ENCODE measurements at places on chromosomes 2 and 18. TPM values are rescaled to one million over a fixed set of nuclear protein-coding genes. Genes with fewer than 3 reads are reported as not detected.

- no peak for DNase-seq
Measured at GRCh38 chr2:158745067-158745865, 49.9 kb upstream of the DAPL1 start.

- no peak for DNase-seq
Measured at GRCh38 chr2:128599700-128600099, 281.0 kb upstream of the HS6ST1 start.

SFTPB gene
- 0.16 TPM for total RNA-seq

SAG gene
- total RNA-seq, result not detected

BOLL gene
- not detected for total RNA-seq

GRCh38 chr2:128375454-128375853 lies 56.8 kb upstream of the HS6ST1 start:
- no peak for DNase-seq

GRCh38 chr2:1683297-1683696 lies 61.0 kb downstream of the PXDN start:
- no peak for DNase-seq

DNA sequence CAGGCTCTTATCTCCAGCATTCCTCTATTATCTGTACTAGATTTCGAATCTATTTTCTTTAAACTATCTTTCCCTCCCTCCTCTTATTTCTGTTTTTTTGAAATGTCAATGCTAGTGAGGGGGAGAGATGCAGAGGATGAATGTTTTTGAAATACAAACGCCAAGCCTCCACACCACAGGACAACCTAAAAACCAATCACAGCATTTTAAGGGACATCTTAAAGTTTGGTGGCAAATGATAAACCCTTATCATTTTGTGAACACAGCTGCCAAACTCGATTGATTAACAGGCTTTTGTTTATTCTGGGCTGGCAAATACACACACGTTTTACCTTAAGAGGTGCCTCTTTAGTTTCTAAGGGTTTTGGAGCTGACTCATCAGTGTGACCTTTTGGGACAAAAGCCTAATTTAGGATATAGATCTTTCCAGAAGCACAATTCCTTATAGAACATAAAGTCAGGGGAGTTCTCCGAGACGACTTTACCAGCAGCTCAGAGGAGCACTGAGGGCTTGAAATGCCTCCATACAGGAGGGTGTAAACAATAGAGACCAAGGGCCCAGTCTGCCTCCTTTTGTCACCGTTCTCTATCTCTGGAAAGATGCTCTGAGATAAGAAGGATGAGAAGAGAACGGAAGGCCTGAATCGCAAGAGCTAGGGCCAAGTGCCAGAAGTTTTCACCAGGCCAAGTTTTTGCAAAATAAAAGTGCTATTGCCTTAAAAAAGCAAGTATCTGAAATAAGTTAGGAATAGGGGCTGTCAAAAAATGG lies 4.2 kb upstream of the MEIS1 start:
- DNase-seq, result no peak

KCNG3 gene
- total RNA-seq, result 0.91 TPM

GRCh38 chr18:79424008-79424565 lies 28.4 kb downstream of the NFATC1 start:
- DNase-seq, result no peak

Data from MG63 (cell line).